ENCODE measurements at places on chromosomes 7 and 10.
A peak's percentile ranks its signal among the peaks of the same experiment; 100 is the strongest.

DNA sequence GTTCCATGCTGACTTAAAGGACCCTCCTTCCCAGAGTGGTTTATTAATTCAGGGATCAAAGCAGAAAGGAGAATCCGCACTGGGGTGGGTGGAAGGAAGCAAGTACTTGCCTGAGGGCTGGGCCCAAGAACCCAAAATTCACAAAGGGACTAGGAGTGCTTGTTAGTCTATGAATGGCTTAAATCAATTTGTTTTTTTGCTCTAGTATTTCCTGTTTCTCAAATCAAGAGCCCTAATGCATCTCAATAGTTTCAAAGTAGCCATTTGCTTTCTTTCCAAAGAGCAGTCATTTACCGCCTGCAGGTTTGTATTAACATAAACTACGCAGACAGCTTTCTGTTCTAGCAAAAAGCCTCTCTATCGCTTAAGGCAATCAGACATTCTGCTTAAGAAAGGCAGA lies 44.2 kb upstream of the SLC35G1 start:
- no peak for DNase-seq

DNA sequence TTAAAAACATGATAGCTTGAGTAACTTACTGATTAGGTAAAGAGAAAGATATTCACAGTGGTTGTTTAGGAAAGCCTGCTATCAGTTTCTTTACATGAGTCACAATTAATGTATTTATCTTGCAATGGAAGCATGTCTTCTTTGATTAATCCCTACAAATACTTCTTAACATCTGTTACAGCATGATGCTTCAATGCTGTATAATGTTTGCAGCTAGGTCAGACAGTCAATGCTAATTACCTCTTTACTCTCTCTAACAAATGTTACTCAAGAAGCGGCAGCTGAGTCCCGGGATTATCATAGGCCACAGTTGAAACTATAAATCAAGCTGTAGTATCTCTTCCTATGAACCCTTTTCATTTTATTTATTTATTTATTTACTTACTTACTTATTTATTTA lies 33.2 kb downstream of the ACBD5 start:
- no peak for DNase-seq

- no peak for DNase-seq
Measured at GRCh38 chr7:158648787-158649186, 55.8 kb downstream of the NCAPG2 start.

GRCh38 chr10:92849234-92849525 lies 860 bp downstream of the EXOC6 start:
- DNase-seq, result no peak

- DNase-seq, result peak; percentile 79
Measured at GRCh38 chr10:90179696-90180407, 478.5 kb downstream of the KIF20B start.

GRCh38 chr10:33337326-33337957 lies 3.0 kb upstream of the NRP1 start:
- no peak for DNase-seq

DNA sequence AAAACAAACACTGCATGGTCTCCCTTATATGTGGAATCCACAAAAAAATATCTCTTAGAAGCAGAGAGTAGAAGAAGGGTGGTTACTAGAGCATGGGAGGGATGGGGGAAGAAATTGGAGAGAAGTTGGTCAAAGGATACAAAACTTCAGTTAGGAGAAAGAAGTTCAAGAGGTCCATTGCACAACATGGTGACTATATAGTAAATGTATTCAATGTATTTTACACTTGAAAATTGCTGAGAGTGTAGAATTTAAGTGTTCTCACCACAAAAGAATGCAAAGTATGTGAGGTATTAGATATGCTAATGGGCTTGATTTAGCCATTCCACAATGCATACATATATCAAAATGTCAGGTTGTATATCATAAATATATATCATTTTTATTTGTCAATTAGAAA lies 232.0 kb upstream of the CELF2 start:
- no peak for DNase-seq

- DNase-seq, result no peak
Measured at GRCh38 chr7:55351263-55351662, 13.9 kb upstream of the LANCL2 start.
